ENCODE measurements at places on chromosomes 12 and 14.

DNA sequence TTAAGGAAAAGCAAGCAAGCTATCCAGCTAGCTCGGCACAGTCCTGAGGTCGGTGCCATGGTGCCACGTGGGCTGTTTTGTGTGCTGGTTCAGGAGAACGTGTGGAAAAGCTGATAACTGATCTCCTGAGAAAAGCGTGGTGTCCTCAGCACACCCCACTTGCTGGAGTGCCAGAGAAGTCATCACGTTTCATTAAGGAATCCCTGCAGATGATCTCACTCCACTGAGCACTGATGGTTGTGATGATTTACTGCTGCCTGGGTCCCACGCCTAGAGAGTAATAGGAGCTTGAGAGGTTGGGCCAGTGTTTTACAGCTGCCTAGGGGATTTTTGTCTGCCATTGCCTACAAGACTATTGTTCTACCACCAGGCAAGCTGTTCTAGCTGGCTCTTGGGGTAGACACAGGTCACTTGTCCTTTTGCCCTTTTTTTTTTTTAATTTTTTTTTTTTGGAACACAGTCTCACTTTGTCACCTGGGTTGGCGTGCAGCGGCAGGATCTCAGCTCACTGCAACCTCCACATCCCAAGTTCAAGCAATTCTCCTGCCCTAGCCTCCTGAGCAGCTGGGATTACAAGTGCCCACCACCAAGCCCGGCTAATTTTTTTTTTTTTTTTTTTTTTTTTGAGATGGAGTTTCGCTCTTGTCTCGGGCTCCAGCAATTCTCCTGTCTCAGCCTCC lies 42.3 kb upstream of the EVL start:
- peak; percentile 31 for DNase-seq

DNA sequence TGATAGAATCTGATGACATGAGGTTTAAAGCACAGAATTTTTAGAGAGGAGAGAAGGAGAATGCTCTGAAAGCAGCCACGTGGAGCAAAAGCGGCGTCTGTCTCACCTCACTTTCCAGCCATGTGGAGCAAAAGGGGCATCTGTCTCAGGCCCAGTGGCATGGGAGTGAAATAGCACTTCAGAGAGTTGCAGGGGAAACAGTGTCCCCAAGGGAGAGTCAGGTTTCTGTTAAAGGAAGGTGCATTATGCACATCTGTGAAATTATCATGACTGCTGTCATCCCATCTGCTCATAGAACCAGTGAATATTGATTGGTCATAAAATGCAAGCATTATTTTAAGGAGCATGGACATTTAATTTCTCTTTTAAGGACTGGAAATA lies 124.0 kb downstream of the BICD1 start:
- DNase-seq, result no peak

DNA sequence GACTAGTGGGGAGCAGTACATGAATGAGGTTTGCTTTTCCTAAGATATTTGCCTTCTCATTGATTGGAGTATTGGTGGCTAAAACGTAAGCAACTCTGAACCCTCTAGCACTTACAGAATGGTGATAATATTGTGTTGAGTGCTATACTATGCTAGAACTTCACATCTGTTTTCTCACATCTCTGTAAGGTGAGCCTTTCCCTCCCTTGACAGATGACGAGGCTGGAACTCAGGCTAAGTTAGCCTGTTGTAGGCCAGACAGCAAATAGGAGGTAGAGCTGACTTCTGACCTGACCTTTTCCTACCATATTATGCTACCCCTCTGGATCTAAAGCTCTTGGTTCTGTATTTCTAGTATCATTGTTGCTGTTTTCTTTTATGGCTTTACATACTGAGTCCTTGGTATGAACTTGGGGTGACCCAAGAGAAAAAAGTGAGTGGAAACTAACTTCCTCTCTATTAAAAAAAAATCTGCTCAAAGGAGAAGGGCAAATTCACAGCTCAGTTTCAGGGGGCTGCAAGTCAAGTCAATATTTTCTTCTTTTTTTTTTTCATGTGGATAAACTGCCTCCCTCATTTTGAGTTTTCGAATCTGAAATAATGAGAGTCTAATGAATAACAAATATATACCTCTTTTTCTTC lies 85.9 kb downstream of the CRADD start:
- DNase-seq, result no peak

- no peak for DNase-seq
Observed at GRCh38 chr14:100827101-100828021, 1.4 kb downstream of the MEG3 start.

DNA sequence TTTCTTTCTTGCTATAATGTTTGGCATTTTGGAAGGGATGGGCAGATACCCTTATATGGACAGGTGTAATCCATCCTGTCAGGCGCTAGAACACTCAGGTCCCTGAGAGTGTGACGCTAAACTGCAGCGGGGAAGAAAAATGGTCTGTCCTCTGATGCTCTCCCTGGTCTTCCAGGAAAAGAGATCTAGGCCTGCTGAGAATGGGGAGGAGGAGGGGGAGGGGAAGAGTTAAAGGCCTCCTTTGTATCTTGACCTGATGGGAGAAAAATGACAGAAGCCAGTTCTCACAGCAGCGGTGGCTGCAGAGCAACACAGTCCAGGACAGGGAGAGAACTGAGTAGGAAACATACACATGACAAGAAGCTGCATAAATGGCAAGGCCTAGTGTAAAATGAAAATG lies 61.1 kb downstream of the RPS6KA5 start:
- DNase-seq, result no peak

DNA sequence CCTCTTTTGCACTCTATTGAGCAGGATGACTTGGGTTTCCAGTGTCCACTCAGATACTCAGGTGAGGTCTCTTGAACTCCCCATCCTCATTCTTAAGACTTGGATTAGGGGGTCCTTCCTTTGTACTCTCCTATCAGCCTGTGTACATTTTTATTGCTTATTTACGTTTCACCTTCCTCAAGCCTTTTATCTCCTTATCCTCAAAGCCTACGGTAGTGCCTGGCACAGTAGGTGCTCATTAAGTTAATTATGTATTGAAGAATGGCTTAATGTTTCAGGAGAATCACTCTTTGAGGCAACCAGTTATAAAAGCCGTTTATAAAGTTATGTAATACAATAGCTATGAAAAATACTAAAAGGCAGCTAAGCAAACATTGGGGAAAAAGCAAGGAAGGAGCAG lies 315.7 kb downstream of the NPAS3 start:
- DNase-seq, result no peak

- DNase-seq, result no peak
Observed at GRCh38 chr12:125988545-125988944, 923.3 kb downstream of the AACS start.

DNA sequence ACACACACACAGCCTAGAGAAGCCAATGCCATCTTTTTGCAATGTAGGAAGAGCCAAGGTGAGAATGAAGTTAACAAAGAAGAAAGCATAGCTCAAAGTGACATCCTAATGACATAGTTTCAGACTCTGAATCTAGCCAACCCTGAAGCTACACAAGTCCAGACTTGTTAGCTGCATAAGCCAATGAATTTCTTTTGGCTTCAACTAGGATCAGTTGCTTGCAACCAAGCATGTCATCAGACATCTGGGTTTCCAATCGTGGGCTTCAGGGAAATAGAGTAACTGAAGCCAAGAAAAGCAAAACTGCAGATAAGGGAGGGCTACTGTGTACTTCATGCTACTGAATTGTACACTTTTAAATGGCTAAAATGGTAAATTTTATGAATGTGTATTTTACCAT lies 4.4 kb upstream of the GPHN start:
- DNase-seq, result no peak

DNA sequence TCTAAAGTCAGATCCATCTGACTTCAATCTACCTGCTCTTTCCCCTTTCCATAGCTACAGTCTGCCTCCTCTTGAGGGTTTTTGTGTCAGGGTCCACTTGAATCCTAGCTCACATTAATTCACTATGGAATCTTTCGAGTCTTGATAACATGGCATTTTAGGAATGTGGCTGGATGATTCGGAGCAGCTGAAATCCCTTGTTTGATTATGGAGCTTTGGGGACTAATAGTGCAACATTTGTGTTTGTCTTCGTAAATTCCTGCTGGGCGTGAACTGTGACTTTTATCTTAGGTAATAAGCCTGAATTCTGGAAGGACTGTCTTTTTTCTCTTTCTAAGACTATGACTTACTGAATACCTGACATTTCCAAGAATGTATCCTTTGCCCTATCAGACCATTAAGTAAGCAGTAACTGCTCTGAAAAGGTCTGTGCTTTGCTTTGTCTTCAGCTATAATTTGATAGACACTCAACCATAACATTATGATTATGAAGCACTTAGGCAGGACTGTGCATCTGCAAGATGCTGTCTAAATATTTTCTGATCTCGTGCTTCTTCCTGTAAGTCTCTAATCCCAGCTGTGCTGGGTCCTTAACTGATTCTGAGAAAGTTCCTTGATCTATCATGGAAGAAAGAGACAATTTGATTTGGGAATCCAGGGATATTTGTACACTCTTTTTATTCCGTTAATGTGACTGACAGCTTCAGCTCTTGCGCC lies 19.0 kb upstream of the PELI2 start:
- DNase-seq, result no peak

- no peak for DNase-seq
Observed at GRCh38 chr14:67529947-67530935, 2.8 kb upstream of the PLEKHH1 start.

- DNase-seq, result no peak
Observed at GRCh38 chr14:41615011-41615595, 8.4 kb downstream of the LRFN5 start.

DNA sequence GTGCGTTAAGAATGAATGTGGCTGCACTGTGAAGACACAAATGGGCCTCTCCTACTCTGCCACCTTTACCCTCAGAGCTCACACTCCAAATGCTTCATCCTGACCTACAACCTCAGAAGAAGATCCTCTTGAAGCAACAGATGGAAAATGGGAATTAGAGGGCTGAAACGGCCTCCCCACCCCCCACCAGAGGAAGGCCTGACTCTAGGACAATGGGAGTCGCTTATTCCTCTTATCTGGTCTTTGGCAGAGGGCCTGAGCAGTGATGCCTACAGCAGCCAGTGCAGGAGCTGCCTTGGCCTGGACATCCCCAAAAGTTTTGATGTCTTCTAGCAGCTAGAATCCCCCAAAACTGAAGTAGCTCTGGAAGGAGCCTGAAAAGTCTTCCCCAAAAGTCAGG lies 29.2 kb downstream of the BTBD7 start:
- no peak for DNase-seq

GRCh38 chr14:70785556-70785955 lies 23.8 kb downstream of the MAP3K9 start:
- DNase-seq, result no peak

DNA sequence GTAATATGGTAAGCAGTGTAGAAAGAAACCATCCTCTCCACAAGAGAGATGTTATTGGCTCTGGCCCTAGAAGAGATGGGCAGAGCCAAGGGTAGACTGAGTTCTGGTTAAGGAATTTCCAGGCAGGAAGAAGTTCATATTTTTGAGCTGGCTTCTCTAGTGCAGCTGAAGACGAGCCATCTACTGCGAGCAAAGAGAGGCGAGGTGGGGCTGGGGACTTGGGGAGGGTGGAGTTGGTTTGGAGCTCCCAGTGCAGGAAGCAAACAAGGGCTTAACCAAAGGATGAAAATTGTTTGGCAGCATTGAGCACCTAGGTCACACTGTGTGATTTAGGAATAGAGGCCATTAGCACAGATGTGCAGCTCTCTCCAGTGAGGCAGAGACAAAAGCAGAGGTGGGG lies 239.6 kb downstream of the ZFP36L1 start:
- no peak for DNase-seq

- DNase-seq, result no peak
Observed at GRCh38 chr12:1591543-1591942, 2.8 kb downstream of the FBXL14 start.

DNA sequence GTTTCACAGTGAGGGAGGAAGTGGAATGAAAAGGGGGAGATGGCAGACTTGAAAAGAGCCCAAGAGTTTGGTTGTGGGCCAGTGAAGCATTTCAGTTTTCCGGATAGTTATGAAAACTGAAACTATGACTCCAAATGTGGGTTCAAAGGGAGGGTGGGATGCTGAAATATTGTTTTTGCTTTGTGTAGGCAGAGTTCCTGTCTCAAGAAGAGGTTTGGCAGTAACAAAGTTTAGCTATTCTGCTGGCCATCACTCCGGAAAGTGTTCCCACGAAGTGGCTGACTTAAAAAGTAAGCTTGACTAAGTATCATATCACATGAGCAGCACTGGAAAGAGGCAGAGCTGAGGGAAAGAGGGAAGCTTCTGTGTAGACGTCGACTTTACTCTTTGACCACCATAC lies 85.2 kb downstream of the CAND1 start:
- peak; percentile 21 for DNase-seq

DNA sequence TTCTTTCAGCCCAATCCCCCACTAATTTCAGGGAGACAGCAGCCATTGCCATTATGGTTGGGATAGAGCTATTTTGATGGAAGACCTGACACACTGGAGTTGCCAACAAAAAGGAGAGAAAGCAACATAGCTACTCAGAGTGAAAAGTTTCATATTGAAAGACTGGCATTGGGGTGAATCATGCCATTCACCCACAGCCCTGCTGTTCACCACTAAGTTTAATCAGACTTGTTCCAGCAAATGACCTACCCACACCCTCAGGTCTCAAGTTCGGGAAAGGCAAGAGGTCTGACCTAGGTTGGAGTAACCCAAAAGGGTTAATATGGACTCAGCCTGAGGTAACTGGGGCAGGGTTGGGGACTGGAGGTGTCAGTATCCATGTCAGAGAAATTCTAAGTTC lies 169.2 kb downstream of the PAWR start:
- no peak for DNase-seq

DNA sequence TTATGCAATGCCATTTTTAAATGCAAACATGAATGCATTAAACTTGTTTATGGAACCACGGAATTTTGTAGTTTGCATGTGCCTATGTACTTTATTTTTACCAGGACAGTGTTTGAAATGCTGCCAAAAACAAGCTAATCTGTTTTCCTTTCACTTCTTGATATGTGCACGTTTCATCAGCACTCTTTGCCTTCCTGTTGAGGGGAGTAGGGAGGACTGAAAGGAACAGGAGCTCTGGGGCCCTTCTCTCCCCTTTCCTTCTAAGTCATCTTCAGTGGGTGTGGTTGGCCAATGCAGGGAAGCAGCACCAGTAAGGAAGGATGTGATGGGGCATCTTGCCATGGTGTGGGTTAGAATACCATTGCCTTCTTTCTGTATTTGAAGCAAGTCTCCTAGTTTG lies 12.1 kb upstream of the PPP4R4 start:
- no peak for DNase-seq

DNA sequence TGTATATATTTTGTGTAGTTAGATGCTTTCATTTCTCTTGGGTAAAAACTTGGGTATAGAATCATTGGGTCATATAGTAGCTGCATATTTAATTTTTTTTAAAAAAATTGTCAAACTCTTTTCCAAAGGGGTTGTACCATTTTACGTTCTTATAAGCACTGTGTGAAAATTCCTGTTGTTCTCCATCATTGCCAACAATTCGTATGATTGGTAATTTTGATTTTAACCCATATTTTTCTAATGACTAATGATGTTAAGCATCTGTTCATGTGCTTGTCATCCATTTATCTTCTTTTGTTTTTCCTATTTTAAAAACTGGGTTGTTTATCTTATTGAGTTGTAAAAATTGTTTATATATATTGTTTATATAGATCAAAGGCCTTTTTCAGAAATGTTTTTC lies 77.4 kb downstream of the OTOGL start:
- no peak for DNase-seq

DNA sequence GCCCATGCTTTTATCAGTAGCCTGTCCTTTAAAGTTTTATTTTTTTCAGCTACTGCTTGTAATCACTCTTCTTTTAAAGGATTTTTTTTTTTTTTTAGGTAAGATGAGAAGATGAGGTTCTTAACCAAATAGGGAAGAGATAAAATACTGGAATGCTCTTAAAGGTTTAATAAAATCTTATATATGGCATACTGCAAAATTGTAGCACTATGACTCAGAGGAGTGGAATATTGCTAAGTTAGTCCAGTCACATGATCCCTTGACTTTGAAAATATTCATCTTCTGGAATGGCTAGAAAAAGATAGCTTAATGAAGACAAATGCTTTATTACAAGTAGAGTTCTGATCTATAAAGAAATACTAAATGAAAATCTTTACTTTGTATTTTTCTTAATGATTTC lies 116.6 kb downstream of the NAV3 start:
- DNase-seq, result no peak
